Stimulated activated CD8-positive, alpha-beta memory T cell treated with anti-CD3 and anti-CD28 coated beads, Interleukin-15, amount 100 ng/mL, for 4 hours (primary cell): ENCODE measurements at places on chromosomes 7 and 10.

GRCh38 chr10:112953174-112954159 is 3.4 kb downstream of the TCF7L2 start:
- DNase-seq: no peak

DNA sequence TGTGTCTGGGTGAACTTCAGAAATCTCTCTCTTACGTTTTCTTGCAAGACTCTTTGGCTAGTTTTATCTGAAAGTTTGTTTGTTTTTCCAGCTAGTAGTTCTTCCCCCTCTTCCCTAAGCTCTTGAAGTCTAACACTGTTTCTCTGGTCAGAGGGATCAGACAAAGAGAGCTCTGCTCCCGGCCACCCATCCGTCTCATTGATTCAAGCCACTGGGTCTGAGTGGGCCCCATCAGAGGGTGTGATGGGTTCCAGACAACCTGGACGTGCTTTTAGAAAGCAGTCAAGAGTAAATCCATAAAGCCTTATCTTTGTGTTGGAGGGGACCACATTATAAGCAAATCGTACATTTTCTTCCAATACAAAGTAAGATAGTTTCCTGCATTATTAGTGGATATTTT is 242.6 kb upstream of the C7orf33 start:
- no peak for DNase-seq

DNA sequence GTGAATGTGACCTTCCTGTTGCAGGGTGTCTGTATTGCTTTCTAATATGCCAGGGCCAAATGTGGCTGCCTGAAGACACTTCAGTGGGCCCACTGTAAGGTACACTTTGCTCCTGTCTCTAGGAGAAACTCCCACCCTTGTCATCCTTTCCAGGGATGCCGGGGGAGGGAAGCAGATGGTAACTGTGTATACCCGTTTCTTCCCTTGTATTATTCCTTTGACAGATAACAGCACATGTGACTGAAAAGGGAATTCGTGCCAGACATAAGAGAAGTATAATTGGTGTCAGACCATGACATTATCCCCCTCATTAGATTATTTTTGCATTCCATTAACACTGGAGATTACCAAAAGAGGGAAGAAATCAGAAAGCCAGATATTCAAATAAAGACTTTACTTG is 317.7 kb downstream of the CAMK1D start:
- no peak for DNase-seq

- no peak for DNase-seq
Observed at GRCh38 chr10:108014902-108015177, 850.3 kb upstream of the SORCS1 start.

- no peak for DNase-seq
Observed at GRCh38 chr10:77804371-77804770, 122.2 kb downstream of the DLG5 start.

DNA sequence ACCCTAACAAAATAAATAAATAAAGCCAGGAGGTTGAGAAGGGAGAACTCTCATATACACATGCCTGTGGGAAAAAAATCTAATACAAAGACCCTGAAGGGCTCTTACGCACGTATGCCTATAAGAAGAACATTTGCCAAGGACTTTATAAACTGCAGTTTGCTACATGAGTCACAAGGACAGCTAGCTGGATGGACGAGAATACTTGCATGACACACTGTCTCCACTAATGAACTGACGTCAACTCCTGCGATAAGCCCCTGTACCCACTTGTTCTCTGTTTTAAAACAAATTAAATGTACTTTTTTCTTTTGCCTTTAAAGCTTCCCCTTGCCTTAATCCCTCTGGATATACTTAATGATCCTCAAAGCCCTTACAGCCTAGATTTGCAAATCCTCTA is 374.6 kb upstream of the GHITM start:
- DNase-seq: no peak

- no peak for DNase-seq
Observed at GRCh38 chr10:86337121-86337601, 29.4 kb downstream of the GRID1 start.

DNA sequence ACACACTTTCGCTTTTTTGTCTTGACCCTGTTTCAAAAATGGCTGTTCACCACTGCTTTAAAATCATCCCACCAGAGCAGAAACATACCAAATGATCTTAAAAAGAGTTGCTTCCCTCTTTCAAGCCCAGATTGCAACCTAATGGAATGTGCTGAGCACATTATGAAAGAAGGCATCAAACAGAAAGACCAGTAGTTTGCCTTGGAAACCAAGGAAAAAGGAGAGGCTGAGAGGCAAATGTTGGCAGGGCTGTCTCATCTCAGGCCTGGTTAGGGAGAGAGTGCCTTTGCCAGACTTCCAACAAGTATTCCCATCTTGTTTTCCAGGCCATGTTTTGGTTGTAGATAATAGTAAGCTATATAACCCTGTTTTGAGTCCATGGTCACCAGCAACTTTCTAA is 64.3 kb downstream of the ABCB4 start:
- DNase-seq: no peak

- no peak for DNase-seq
Observed at GRCh38 chr7:155414547-155415492, 43.1 kb upstream of the EN2 start.

- no peak for DNase-seq
Observed at GRCh38 chr7:65953001-65953720, 28.9 kb downstream of the GUSB start.

DNA sequence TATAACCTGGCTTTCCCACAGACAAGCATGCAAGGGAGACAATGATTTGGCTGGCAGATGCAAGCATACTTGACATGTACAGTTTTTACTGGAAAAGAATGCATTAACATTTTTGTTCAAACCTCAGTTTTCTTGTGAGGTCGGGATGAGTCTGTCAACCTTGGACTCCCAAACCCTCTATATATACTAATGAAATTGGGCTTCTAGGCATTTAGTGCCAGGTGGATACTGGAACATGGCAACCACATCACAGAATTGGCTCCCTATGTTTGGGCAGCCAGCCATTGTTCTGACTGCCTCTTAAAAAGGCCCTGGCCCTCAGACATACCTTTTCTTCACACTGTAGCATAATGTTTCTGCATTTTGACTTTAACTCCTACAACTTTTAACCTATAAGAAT is 39.1 kb downstream of the CDK6 start:
- no peak for DNase-seq

GRCh38 chr7:47596502-47597202 is 14.7 kb upstream of the TNS3 start:
- no peak for DNase-seq
